ENCODE measurements at places on chromosomes 11 and 22.

GRCh38 chr11:95652002-95652472 lies 137.5 kb downstream of the FAM76B start:
- DNase-seq, result no peak

GRCh38 chr11:7583248-7583647 lies 69.4 kb downstream of the PPFIBP2 start:
- no peak for DNase-seq

DNA sequence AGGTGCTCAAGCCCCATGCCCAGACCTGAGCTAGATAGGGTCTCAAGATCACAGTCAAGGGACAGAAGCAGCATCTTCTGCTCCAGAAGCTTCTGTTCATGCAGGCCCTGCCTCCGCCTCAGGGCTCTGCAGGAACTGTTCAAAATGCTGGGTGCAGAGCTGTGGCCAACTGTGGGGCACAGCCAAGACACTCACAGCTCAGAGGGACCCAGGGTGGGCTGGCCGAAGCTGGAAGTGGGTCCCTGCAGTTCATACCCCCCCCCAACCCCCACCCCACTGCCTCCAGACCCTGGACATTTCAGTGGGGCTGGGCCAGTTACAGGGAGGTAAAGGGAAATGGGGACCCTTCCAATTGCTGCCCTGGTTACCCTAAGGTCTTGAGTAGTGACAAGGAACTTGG lies 129.0 kb downstream of the CRYBB2 start:
- no peak for DNase-seq

GRCh38 chr11:73856031-73856567 lies 20.5 kb downstream of the COA4 start:
- DNase-seq, result no peak

GRCh38 chr22:21051831-21052400 lies 6.2 kb downstream of the LRRC74B start:
- no peak for DNase-seq

GRCh38 chr22:48653306-48653705 lies 1174.4 kb downstream of the BRD1 start:
- DNase-seq, result no peak

DNA sequence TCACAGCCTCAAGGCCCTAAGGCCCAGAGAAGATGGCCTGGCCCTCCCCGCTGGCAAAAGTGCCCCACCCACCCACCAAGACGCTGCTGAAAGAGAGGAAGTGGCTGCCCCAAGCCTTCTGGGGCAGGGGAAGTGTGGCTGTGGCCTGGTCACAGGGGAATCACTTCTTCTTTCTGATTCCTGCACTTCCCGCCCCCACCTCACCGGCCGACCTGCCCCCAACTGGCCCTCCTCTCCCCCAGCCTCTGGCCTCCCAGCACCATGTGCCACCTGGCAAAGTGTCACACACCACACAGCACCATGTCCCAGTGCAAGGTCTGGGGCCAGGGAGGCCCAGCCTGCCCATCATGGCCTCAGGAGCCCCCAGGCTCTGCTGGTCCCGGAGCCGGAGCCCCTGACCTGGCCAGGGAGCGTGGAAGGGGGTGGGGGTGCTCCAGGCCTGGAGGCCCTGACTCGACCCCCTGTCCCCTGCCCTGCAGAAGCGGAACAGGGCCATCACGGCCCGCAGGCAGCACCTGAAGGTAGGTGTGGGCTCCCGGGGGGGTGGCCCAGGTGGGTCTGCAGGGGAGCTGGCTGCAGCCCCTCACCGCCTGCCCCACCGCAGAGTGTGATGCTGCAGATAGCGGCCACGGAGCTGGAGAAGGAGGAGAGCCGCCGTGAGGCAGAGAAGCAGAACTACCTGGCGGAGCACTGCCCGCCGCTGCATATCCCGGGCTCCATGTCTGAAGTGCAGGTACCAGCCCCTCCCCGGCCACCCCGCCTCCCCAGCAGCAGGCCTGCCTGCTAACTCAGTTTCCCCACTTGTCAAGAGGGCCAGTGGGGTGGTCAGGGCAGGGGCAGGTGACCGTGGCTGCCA lies 1.4 kb downstream of the TNNI2 start:
- DNase-seq, result no peak

DNA sequence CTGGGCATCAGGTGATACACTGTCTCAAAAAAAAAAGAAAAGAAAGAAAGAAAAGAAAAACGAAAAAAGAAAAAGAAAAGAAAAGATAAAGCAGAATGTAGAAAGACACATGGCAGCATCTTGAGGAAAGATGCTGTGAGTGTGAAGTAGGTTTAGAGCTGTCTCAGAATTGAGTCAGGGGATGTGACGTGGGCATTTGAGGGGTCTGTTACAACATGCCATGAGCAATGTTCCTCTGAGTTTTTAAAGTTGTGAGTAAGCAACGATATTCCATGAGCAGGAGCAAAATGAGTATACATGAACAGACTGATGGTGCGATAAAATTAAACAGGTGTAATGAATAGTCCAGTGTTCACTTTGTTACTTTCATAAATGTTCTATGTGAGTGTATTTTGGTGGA lies 11.3 kb upstream of the QSER1 start:
- DNase-seq, result no peak

- DNase-seq, result no peak
These were observed 37.0 kb downstream of the KREMEN1 start for GRCh38 chr22:29109822-29110221.

DNA sequence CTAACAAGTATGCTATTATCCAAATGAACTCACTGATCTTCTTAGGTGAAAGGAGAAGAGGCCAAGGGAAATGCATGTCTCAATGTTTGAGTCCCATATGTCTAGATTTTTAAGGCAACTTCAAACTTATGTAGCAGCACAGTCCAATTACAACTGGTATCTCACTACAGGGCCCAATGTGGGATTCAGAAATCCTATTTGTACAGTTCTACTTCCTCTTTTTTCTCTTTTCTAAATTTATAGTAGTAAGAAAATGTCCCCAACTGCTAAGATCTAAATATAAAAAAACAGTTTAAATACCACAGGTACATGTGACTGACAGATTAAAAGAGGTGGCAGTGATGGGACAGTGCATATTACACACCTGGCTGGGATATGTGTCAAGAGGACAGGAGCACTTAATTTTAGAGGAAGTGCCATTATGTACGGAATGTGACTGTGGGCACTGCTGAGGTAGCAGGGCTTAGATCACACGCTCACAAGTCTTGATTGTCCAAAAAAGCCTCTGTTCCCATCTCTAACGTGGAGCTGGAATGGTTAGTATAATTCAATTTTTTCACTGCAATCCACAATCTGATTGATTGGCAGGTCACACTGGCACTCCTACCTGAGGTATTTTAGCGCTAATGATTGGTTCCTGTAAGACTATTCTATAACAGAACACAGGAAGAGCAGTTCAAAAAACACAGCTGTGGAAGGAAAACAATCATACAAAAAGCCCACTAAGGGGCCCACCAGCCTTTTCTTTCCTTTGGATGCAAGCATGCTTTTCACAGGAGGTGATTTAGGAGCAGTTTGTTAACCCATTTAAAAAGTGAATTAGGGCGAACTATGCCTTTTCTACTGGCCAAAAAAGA lies 34.6 kb downstream of the APOL5 start:
- DNase-seq, result no peak

GRCh38 chr11:112583261-112583893 lies 322.7 kb upstream of the PLET1 start:
- DNase-seq, result no peak

GRCh38 chr11:128776069-128776423 lies 82.2 kb downstream of the FLI1 start:
- DNase-seq, result no peak

DNA sequence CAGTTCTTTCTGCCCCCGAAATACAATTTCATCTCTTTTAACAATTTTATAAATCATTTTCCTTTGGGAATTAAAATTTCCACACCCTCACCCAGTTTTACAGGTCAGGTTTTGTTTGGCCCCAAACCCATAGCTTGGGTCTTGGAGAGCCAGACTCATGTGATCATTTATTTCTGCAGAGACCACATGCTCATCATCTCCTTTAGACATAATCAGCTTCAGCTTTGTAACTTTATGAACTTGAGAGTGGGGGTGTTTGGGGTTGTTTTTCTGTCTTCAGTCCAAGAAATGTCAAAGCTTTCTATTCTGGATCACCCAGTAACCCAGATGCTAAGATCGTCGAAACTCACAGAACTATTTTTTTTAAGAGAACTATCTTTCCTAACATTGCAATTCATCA lies 70.9 kb downstream of the DBX1 start:
- no peak for DNase-seq

DNA sequence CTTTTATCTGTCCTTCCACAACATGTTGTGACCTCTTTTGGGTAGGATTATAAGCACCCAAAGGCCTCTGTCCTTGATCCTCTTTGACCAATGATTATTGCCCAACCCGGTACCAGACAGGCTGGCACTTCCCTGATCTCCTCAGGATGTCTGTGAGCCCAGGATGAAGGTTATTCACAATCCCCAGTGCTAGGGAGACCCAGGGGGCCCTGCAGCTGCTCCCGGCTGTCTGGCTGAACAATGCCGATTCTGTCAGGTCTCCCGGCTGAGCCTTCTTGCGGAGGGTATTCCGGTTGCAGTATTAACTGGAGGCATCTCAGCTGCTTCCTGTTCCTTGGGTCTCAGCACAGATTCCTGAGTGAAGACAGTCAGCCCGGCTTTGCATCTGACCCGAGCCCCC lies 71.2 kb upstream of the CDON start:
- no peak for DNase-seq

- peak; percentile 51 for DNase-seq
These were observed 303.6 kb downstream of the OPCML start for GRCh38 chr11:133228471-133229329.

DNA sequence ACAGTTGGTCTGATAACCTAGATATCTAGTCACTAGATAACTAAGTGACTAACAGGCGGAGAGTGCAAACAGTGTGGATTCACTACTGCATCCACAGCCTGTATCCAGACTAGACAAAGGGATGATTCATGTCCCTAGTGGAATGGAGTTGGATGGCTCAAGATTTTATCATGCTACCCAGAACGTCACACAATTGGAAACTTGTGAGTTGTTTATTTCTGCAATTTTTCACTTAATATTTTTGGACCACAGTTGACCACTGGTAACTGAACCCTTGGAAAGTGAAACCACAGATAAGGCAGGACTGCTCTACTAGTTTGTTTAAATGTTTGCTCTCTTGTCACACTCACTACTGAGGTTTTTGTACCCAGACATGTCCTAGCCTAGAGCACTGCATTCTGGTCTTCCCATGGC lies 76.0 kb downstream of the UBASH3B start:
- no peak for DNase-seq

DNA sequence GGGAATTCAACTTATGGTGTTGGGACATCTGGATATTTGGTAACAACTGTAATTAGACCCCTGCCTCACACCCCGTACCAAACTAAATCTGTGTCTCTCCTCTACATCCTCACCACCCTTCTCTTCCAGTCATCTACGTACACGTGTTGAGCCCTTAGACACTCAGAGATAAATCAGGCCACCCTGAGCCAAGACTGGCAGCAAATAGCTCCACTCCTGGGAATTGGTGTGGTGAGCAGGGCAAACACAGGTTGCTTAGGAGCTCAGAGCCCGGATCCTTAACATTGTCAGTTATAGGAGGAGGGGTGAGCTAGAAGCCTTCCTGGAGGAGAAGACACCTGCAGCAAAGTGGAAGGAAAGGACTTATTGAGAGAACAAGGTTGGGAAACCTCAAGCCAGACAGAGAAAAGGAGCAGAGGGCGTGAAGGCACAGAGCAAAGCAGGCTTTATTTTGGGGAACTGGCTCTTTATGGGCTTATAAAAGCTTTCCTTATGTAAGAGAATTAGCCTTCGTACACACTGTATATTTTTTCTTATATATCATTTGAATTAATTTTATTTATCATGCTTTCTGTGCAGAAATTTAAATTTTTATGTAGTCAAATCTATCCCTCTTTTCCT lies 36.9 kb upstream of the KLHL35 start:
- no peak for DNase-seq

DNA sequence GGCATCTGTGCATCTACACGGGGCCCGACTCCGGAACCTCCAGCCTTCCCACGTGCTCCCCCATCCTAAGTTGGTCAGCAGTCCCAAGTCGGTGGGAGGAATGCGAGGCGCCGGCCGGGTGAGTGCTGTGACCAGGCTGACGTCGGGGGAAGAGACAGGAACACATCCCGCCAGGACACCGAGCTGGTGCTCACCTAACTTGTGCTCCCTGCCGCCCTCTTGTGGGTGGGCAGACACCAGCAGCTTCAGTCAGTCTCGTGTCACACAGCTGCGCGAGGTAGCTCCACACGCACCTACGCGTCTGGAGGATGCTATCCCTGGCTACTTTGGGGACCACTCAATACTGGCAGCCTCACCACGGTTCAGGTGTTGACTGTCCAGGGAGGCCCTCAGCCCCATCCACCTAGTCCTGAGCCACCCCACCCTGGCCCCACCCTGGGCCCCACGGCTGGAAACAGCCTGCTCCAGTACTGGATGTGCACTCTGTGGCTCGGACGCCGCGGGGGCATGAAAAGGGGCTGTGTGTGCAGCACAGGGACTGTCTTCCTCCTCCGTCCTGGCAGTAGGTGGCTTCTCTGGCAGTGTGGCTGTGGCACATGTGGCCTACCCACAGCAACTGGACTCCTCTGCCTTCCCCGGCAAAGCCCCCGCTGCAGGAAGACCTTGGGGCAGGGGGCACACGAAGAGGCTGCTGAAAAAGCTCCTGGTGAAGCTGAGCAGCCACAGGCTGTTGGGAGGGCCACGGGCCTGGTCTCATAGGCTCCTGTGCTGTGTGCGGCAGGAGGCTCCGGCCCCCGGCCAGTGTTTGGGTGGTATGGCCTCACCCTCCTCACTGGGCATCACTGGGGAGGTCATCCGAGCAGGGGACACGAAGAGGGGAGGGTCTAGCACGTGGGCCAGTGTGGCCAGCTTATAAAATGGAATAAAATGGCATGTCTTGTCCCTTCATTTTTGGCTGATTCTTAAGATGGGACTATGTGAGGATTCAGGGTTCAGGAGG lies 11.2 kb upstream of the BID start:
- no peak for DNase-seq

- DNase-seq, result no peak
These were observed 101.7 kb downstream of the TP53I11 start for GRCh38 chr11:44848963-44849350.

DNA sequence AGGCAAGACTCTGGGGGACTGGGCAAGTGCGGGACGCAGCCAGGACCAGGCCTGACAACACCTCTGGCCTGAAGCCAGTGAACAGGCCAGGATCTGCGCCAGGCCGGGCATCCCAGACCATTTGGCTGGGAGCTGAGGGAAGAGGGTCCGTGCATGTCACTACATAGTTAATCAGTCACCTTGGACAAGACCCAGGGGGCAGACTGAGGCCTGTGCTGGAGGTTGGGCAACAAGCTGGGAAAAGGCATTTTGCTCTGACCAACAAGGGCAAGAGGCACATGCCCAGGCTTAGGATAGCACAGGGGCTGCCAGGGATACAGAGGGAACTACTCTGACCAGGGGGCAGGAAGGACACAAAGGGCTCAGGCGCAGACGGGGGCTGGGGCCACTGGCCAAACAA lies 7.0 kb upstream of the CHADL start:
- no peak for DNase-seq
